ENCODE measurements at places on chromosomes 12 and 14.

DNA sequence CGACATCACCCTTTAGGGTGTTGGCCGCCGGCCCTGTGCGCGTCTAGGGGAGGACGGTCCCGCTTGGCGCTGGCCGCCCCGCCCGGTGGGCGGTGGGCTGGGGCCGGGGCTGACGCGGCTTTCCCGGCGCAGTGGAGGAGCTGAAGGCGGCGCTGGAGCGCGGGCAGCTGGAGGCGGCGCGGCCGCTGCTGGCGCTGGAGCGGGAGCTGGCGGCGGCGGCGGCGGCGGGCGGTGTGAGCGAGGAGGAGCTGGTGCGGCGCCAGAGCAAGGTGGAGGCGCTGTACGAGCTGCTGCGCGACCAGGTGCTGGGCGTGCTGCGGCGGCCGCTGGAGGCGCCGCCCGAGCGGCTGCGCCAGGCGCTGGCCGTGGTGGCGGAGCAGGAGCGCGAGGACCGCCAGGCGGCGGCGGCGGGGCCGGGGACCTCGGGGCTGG is 3.6 kb downstream of the TNFAIP2 start:
- no peak for DNase-seq

DNA sequence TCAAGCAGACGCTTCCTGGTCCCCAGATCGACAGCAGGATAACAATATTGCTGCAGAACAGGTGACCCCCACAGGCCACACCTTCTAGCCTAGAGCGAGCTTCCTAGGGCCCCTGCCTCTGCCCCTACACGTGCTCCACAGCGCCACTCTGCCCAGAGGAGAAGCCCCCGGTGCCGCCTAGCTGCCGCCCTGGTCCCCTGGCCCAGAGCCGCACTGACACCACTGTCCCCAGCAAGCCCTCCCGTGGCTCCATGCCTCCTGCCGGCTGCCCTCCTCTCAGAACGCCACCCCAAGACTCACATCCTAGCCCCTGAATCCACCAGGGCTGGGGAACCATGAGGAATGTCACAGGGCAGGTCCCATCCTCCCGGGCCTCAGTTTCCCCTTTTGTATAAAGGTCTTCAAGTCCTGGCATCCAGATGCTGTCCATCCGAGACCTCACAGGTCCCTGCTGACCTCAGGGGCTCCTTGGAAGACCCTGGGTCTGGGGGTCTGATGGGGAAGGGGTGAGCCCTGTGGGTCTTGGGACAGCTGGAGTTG is 31.0 kb downstream of the JAG2 start:
- peak; percentile 13 for DNase-seq

DNA sequence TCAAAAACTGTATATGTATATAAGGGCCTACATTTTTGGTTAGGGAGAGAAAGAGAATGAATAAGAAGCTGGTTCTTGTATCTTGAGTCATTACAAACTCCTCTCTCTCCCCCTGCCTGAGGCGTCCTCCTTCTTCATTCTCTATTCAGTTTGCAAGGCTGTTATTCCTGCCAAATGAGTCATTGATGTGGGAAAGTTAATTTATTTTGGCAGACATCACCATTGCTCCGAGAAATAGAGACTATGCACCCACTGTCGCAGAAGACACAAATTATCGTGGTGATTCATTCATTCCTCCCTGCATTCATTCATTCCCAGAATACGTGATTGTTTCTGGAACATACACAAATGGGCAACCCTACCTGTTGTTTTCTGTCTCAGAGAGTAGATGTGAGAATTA is 112.5 kb upstream of the MED13L start:
- no peak for DNase-seq

DNA sequence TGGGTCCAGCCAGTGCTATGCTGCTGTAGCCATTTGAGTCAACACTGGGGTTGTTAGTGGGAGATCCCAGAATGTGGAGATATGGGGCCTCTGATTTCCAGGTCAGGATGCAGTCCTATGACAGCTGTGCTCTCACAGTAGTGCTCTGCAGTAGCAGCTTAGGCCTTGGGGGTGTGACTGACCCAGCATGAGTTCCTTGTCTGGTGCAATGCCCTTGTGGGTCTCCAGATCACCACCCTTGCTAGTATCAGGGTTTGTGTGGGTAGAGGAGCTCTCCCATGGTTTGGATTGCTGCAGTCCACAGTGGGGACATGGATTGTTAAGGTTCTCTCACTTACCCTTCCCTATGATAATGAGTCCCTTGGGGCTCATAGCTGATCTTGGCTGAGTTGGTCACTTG is 113.7 kb downstream of the RAD51B start:
- DNase-seq: no peak

DNA sequence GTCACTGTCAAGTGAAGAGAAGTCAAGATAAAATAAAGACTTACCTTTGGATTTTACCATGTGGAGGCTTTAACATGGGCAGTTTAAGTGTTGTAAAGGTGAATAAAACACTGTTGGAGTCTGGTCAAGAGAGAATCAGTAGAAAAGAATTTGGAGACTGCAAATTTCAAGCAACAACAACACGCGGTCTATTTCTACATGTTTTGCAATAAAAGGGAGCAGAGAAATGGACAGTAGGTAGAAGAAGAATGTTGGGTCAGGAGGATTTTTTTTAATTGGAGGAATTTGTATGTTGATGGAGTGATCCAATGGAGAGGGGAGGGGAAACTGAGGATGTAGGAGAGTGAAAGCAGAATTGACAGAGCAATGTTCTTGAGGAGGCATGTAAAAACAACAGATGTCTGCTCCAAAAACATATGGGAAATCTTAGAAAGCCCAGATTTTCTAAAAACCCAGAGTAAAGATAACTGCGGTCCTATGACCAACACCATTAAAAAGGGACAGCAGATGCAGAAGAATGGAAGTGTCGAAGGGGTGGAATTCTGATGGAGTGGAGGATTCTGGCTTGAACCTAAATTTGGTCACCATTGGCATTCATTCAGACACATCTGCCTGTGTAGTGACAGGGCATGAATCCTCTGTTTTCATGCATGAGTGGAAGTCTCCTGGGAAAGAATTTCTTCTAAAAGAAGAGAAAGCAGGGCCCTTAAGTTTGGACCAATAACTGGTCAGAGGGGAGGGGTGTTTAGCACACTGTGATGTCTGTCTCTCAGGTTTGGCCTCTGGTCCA is 68.0 kb upstream of the OSBPL8 start:
- DNase-seq: no peak
